ENCODE measurements at places on chromosomes 7 and 10.

GRCh38 chr10:132539431-132539839 is 1.8 kb downstream of the INPP5A start:
- DNase-seq, result no peak

GRCh38 chr10:107807836-107808235 is 643.3 kb upstream of the SORCS1 start:
- no peak for DNase-seq

DNA sequence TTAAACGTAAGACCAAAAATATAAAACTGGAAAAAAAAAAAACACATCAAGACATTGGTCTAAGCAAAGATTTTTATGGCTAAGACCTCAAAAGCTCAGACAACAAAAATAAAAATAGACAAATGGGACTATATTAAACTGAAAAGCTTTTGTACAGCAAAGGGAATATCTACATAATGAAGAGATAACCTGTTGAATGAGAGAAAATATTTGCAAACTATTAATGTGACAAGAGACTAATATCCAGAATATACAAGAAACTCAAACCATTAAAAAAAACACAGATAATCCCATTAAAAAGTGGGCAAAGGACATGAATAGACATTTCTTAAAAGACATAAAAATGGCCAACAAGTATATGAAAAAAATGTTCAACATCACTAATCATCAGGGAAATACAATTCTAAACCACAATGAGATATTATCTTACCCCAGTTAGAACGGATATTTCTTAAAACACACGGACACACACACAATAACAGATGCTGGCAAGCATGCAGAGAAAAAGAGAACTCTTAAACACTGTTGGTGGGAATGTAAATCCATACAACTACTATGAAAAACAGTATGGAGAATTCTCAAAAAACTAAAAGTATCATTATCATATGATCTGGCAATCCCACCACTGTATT is 28.8 kb downstream of the CNOT4 start:
- peak; percentile 80 for DNase-seq

DNA sequence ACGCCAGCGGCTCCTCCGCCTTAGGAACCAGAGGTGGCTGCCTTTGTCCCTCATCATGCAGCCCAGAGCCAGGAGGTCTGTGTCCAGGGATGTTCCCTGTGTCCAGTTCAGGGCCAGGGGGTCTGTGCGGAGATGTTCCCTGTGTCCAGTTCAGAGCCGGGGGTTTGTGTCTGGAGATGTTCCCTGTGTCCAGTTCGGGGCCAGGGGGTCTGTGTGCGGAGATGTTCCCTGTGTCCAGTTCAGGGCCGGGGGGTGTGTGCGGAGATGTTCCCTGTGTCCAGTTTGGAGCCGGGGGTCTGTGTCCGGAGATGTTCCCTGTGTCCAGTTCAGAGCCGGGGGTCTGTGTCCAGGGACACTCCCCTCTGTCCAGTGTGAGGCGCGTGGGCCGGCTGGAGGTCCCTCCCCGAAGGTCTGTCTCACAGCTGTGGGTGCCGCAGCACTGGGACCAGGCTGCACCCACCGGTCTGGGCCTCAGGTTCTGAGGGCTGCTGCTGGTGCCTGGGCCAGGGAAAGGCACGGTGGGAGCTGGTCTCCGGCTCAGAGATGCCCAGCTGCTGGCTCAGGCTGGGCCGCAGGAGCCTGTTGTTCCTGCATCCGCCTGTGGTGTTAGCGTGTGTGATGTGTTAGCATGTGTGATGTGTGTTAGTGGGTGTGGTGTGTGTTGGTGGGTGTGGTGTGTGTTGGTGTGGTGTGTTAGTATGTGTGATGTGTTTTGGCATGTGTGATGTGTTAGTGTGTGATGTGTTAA is 67.9 kb upstream of the CFAP46 start:
- DNase-seq, result no peak

DNA sequence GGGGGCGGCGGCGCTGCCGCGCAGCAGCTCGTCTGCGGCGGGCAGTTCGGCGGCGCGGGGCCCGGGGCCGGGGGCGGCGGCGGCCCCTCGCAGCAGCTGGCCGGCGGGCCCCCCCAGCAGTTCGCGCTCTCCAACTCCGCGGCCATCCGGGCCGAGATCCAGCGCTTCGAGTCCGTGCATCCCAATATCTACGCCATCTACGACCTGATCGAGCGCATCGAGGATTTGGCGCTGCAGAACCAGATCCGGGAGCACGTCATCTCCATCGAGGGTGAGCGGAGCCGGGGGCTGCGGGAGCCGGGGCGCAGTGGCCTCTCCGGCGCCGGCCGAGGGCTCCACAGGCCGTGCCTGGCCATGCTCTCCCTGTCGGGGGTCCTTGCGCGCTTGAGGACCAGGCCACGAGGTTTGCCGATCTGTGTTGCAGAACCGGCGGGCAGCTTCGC is 548 bp downstream of the AGAP3 start:
- peak; percentile 55 for DNase-seq

GRCh38 chr10:28935061-28935460 is 257.7 kb downstream of the BAMBI start:
- DNase-seq, result no peak
